CD8-positive, alpha-beta memory T cell (primary cell): ENCODE measurements at places on chromosomes 5 and 9. TPM values are rescaled to one million over a fixed set of nuclear protein-coding genes. Genes with fewer than 3 reads are reported as not detected.

The PHF24 gene
- polyA plus RNA-seq: not detected

DNA sequence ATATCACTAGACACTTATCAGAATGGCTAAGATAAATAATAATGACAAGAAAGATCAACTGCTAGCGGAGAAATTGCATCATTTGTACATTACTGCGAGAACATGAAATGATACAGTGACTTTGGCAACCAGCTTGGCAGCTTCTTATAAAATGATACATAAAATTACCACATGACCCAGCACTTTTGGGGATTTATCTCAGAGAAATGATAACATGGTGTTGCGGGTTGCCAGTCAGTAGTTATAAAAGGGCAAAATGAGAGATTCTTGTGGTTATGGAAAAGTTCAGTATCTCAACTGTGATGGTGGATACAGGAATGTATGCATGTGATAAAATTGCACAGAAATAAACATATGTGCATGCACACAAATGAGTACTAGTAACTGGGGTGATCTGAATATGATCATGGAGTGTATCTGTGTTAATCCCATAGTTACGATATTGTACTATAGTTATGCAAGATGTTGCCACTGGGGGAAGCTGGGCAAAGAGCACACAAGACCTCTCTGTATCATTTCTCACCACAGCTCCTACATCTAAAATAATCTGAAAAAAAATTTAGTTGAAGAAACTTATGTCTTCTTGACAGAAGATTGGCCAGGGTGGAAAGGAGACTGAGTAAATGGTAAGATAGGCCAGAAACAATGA, 128.9 kb downstream of the NXNL2 start:
- H3K27me3 ChIP-seq: no peaks in the 10 kb centered on the region

DNA sequence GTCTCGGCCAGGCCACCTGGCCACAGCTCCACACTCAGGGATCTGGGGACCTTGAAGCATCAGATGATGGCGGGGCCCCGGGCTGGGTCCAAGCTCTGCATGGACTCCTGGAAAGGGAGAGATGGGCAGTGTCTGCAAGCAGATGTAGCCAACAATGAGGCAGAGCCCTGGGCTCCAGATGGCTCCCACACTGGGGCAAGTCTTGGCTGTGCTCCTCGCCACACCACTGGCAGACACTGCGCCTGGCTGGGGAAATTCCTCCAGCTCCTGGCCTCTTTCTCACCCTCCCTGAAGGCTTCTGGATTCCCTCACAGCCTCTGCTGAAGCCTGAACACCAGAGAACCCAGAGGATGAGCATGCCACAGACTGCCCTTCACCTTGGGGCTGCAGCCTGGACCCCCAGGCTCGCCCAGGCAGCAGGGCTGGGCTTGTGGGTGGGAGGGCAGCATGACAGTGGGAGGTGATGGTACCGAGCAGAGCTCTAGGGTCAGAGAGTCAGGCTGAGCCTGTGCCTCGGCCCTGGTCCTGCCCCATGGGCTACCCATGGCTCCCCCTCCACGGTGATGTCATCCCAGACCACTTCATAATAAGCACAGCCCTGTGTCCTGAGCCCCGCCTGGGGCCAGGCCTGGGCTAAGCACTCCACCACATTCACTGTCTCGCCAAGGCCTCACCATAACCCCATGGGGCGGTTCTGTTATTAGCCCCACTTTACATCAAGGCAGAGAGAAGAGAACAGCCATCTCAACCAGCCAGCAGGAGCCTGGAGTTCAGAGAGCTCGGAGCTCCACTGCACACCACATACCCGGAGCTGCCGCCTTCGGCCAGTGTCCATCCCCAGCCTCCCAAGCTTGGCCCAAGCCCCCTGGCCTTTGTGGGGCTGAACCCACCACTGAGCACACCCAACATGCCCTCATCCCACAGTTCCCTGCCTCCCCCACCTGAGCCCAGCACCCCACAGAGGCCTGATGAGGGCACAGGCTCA, 62.2 kb upstream of the ADAMTS2 start:
- no peaks in the 10 kb centered on the region for H3K27me3 ChIP-seq
- H3K4me1 ChIP-seq: no peaks in the 10 kb centered on the region
- H3K4me3 ChIP-seq: no peak overlapping the region

The LCN1 gene
- polyA plus RNA-seq: not detected

GRCh38 chr5:43191740-43192557, at the start of gene NIM1K:
NIM1K (plus strand) TSS chr5:43192225; CDS start chr5:43245776, 53,551 bp downstream.
- DNase-seq: peak; percentile 12
- peak within 1 kb of the TSS; percentile 59 for H3K4me3 ChIP-seq
- H3K4me1 ChIP-seq: peaks cover 8% of the 10 kb centered on the region
- peaks cover 9% of the 10 kb centered on the region for H3K27me3 ChIP-seq
- H3K36me3 ChIP-seq: no peaks in the 10 kb centered on the region
- no peak within 1 kb of the TSS for H3K27ac ChIP-seq

- H3K27ac ChIP-seq: no peak overlapping the region
- no peak overlapping the region for H3K4me3 ChIP-seq
- no peak for DNase-seq
- H3K36me3 ChIP-seq: no peaks in the 10 kb centered on the region
These were observed 4.4 kb downstream of the PDCD1LG2 start for GRCh38 chr9:5514617-5515260.

GRCh38 chr5:122501089-122501435, 189.0 kb downstream of the SNCAIP start:
- H3K27ac ChIP-seq: no peak overlapping the region
- H3K4me3 ChIP-seq: no peak overlapping the region
- H3K4me1 ChIP-seq: no peaks in the 10 kb centered on the region
- DNase-seq: no peak
- no peaks in the 10 kb centered on the region for H3K27me3 ChIP-seq
- H3K36me3 ChIP-seq: no peaks in the 10 kb centered on the region

- peaks cover 11% of the 10 kb centered on the region for H3K36me3 ChIP-seq
- H3K27me3 ChIP-seq: no peaks in the 10 kb centered on the region
- DNase-seq: no peak
- no peak overlapping the region for H3K27ac ChIP-seq
- H3K4me1 ChIP-seq: peaks cover 20% of the 10 kb centered on the region
- H3K4me3 ChIP-seq: no peak overlapping the region
These were observed 54.7 kb downstream of the SECISBP2 start for GRCh38 chr9:89372979-89373378.

The EFNA5 gene
- 0.21 TPM for polyA plus RNA-seq

- H3K4me3 ChIP-seq: no peak overlapping the region
- H3K27ac ChIP-seq: no peak overlapping the region
- no peaks in the 10 kb centered on the region for H3K27me3 ChIP-seq
These were observed 47.6 kb upstream of the RNU6ATAC start for GRCh38 chr9:134211811-134212485.

The SLC1A1 gene
- polyA plus RNA-seq: not detected

DNA sequence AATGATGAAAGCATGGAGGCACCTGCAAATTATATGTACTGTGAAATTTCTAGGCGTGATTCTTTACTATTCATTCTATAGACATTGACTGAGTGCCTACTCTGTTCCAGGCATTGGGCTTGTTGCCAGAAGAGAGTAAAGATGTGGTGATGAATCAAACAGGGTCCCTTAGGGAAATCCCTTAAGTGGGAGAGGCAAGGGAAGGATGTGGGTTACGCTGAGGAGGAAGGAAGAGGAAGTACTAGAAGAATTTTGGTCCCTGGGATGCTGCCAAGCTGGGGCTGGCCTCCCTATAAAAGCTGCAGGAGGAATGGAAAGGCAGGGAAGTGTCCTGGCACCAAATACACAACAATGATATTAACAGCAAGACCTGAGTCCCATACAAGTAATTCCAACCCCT, 76.7 kb upstream of the SPOCK1 start:
- DNase-seq: no peak
- no peak overlapping the region for H3K4me3 ChIP-seq
- H3K27me3 ChIP-seq: no peaks in the 10 kb centered on the region
- no peak overlapping the region for H3K27ac ChIP-seq

- no peaks in the 10 kb centered on the region for H3K36me3 ChIP-seq
- no peaks in the 10 kb centered on the region for H3K4me1 ChIP-seq
- no peak for DNase-seq
- H3K27me3 ChIP-seq: no peaks in the 10 kb centered on the region
- H3K4me3 ChIP-seq: no peak overlapping the region
These were observed 279.4 kb downstream of the CWC27 start for GRCh38 chr5:65047948-65048690.

DNA sequence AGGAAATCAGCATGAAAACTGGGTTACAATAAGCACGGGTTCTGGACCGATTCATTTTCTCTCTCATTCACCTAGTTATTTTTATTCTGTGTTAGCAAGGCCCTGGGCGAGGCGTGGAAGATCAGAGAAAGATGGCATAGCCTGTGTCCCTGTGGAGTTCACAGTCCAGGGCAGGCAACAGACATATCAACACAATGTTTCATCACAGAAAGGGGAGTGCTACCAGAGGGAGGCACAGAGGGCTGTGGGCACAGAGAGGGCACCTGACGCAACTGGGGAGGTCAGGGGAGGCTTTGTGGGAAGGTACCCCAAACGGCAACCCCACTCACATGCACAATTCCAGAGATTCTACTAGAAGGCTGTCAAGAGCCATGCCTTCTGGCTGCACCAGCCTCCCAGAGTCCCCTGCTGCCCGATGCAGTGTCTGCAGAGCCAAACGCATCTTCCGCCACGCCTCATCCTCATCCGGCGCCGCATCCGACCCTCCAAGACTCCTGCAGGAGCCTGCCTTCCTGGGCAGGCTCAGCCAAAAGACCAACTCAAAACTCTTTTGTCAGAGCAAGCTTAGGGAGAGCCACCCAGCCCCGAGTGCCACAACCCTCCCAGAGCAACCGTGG, 1.4 kb downstream of the FAM193B start:
- H3K27ac ChIP-seq: peak overlapping the region; percentile 49
- H3K36me3 ChIP-seq: no peaks in the 10 kb centered on the region
- H3K4me1 ChIP-seq: peaks cover 21% of the 10 kb centered on the region
- peak overlapping the region; percentile 64 for H3K4me3 ChIP-seq
- no peaks in the 10 kb centered on the region for H3K27me3 ChIP-seq
- DNase-seq: no peak

DNA sequence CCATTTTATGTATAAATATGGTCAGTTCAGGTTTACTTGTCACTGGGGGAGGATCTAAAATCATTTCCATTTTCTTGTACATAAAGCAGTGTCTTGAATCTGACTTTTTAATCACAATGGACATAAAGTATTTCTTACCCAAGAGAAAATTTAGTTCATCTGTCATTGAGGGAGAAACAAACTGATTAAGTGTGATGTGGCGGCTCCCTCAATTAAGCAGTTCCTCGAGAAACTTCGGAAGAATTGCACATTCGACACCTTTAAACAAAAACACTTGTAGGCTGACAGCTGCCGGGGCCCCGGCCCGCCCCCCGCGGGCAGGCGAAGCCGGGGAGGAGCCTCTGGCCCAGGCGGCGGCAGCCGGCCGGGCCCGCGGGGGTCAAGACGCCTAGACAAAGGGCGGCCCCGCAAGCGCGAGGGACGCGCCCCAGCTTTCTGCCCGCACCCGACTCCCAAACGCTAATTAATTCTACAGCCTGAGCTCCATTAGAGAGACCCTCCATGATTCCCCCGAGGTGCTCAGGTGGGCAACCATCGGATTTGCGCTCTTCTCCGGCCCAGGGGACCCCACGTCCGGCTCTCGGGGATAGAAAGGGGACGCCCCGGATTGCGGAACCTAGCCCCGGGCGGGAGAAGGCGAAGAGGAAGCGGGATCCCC, 750 bp downstream of the TRIM36 start:
- H3K4me1 ChIP-seq: peaks cover 19% of the 10 kb centered on the region
- no peak overlapping the region for H3K27ac ChIP-seq
- H3K27me3 ChIP-seq: peaks cover 39% of the 10 kb centered on the region
- DNase-seq: no peak

The BASP1 gene
- not detected for polyA plus RNA-seq

The ACTBL2 gene
- polyA plus RNA-seq: not detected

The PCDHGA11 gene
- 0.09 TPM for polyA plus RNA-seq

DNA sequence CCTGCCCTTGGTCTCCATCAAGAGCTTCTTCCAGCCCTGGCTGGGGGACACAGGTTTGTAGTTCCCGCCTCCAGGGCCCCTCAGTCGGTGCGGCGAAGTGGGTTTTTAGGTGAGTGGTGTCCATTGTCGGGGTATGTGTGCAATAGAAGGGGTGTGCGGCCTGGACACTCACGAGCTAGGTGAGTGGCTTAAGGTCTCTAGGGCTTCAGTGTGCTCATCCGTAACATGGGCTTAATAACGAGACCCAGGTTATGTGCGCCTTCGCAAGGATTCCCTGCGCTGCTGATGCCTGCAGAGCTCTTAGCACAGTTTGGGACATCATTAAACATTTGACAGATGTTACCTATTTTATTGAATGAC, 656 bp downstream of the CEP78 start:
- peaks cover 35% of the 10 kb centered on the region for H3K4me1 ChIP-seq
- H3K36me3 ChIP-seq: no peaks in the 10 kb centered on the region
- H3K27me3 ChIP-seq: no peaks in the 10 kb centered on the region
- no peak for DNase-seq

The DND1 gene
- polyA plus RNA-seq: not detected

GRCh38 chr9:29297592-29297991, 1724.3 kb upstream of the C9orf72 start:
- DNase-seq: no peak
- H3K27me3 ChIP-seq: no peaks in the 10 kb centered on the region
- no peak overlapping the region for H3K4me3 ChIP-seq
- no peaks in the 10 kb centered on the region for H3K36me3 ChIP-seq

GRCh38 chr9:135419106-135419505, 60.5 kb upstream of the PPP1R26 start:
- no peaks in the 10 kb centered on the region for H3K27me3 ChIP-seq
- no peak overlapping the region for H3K27ac ChIP-seq
- no peak for DNase-seq
- H3K36me3 ChIP-seq: no peaks in the 10 kb centered on the region
- no peak overlapping the region for H3K4me3 ChIP-seq

GRCh38 chr9:20364959-20365358, 257.3 kb downstream of the MLLT3 start:
- H3K27me3 ChIP-seq: no peaks in the 10 kb centered on the region
- H3K27ac ChIP-seq: no peak overlapping the region
- H3K36me3 ChIP-seq: no peaks in the 10 kb centered on the region
- peaks cover 39% of the 10 kb centered on the region for H3K4me1 ChIP-seq
- no peak overlapping the region for H3K4me3 ChIP-seq

The MEF2C gene
- not detected for polyA plus RNA-seq
